Cardiac fibroblast (primary cell): ENCODE measurements at places on chromosomes 7 and 10.

GRCh38 chr10:76883596-76883995 is 754.0 kb downstream of the KCNMA1 start:
- no peak for DNase-seq

DNA sequence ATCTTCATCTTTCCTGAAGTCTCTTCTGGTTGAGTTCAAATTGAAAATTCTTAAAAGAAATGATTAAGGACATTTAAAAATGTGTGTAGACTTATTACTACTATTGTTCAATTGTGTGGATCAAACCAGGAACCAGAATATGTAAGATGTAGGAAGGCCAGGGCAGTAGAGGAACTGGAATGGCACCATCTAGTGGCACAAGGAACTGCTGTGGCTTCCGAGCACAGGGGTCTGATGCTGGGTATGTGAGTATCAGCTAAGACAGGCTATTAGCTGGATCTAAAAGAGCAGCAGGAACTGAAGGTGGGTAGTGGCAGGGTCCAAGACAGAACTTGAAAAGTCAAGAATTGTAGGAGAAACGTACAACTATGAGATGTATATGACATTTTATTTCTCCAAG is 247.3 kb downstream of the SEMA3A start:
- DNase-seq: peak; percentile 7

DNA sequence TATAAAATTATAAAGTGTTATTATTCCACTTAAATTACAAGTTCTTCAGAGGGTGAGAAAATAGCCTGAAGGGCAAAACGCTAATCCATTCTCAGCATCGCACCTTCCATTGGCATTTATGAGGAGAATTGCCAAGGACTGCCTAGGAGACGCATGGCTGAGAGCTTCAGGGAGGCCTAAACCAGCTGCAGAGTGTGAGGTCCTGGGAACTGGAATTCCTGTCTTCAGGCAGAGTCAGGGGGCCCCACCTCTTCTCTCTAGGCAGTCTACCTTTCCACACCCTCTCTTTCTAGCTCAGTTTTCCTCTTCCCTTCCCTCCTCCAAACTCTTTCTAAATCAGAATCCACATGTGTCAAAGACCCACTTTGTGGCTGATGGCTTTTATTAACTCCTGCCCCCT is 35.3 kb downstream of the LRRC72 start:
- no peak for DNase-seq

DNA sequence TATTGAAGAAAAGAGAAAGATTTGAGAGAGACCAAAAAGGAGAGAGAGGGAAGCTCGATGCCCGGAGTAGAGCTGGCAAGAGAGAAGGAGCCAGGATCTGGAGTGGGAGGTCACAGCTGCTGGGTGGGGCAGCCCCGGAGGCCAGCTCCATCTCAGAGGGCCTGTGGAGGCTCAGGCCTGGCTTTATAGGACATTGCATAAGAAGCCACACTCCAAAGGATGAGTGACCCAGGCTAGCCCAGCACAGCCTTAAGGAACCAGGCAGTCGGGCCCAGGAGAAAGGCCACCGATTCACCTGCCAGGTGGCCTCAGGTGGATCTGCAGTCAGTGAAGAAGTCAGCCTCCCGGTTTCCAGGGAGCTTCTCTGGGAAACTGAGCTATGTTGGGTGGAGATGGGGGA is 676 bp downstream of the PLAC9 start:
- DNase-seq: peak; percentile 70

DNA sequence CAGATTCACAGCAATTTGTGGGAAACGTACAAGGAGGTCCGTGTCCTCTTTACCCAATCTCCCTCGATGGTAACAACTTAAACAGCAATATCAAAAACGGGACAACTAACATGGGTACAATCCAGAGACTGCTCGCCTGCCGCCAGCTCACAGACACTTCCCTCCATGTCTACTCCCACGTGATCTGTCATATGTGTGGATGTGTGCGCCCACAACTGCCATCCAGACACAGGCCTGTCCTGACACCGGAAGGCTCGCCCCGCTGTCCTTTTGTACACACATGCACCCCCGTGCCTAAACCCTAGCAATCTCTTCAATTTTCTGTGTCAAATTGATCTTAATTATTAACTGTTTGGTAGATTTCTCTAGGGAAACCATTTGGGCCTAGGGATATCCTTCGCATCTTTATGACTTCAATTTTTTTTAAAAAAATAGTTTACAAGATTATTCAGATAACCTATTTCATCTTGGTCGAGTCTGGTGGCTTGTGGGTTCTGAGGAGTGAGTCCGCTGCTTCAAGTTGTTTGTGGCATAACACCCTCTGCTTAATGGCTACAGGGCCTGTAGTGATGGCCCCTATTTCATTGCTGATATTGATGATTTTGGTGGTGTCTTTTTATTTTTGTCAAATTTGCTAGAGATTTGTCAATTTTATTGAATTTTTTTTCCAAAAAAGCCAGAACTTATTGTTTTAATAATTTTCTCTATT is 260.6 kb downstream of the MAD1L1 start:
- no peak for DNase-seq

GRCh38 chr10:58513188-58514110 is 777 bp downstream of the BICC1 start:
- DNase-seq: peak; percentile 92

DNA sequence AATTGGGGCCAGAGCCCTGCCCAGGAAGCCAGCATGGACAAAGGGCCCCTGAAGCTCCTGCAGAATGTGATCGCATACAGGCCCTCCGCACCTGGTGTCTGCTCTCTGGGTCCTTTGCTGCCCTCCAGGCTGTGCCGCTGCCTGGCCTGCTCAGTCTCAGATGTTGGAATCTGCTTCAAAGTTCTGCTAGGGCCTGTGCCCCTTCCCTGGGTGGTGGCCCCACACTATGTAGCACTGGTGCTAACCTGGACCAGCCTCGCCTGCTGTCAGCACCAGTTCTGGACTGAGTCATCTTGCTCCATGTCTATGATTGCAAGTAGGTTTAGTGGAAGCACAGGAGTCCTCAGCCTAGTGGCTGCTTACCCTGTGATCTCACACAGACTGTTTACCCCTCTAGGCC is 6.3 kb downstream of the MAT1A start:
- no peak for DNase-seq

DNA sequence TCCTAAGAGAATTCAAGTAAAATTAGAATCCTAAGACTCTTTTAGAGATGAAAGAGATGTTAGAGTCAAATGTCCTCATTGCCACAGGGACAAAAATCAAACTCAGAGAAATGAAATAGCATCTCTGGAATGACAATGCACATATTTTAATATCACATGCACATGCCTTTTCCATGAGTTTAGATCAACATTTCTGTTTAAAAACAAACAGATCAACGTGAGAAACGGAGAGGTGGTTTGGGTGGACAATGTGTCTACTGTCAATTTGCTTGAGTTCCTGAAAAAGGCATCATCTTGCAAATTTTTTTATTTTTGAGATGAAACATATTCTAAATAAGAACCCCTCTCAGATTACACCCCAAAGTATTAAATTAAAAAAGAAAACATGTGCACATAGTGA is 130.0 kb downstream of the CHRM2 start:
- DNase-seq: no peak

GRCh38 chr10:120738658-120739057 is 112.5 kb upstream of the WDR11 start:
- no peak for DNase-seq

- DNase-seq: peak; percentile 13
Measured at GRCh38 chr10:3928078-3928477, 143.1 kb upstream of the KLF6 start.

- no peak for DNase-seq
Measured at GRCh38 chr10:26739071-26739631, 41.6 kb downstream of the PDSS1 start.

GRCh38 chr10:124077208-124077993 is 16.0 kb downstream of the CHST15 start:
- DNase-seq: no peak

GRCh38 chr7:101236292-101236835 is 1.2 kb downstream of the CLDN15 start:
- no peak for DNase-seq

GRCh38 chr10:71241114-71241829 is 28.9 kb downstream of the UNC5B start:
- DNase-seq: peak; percentile 91

- DNase-seq: no peak
Measured at GRCh38 chr10:119368581-119368980, 161.2 kb downstream of the GRK5 start.

DNA sequence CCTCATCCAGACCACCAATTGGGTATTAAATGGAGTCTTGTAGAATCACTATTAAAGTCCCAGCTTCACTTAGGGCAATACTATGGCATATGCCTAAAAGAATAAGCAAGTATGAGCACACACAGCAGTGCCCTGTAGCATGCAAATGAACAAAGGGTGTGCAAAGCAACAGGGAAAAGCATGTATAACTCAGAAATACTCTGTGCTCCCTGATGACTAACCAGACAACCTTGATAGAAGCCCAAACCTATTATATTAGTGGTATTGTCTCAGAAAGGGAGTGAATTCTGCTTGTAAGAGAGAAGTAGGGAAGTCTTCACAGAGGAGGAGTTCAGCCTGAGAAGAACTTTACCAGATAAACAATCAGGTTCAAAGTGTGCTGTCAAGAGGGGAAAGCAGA is 131.2 kb downstream of the DGKI start:
- DNase-seq: peak; percentile 81

GRCh38 chr10:31253237-31253636 is 65.8 kb upstream of the ZEB1 start:
- no peak for DNase-seq

GRCh38 chr10:4943821-4944220 is 19.4 kb upstream of the AKR1C1 start:
- DNase-seq: no peak

DNA sequence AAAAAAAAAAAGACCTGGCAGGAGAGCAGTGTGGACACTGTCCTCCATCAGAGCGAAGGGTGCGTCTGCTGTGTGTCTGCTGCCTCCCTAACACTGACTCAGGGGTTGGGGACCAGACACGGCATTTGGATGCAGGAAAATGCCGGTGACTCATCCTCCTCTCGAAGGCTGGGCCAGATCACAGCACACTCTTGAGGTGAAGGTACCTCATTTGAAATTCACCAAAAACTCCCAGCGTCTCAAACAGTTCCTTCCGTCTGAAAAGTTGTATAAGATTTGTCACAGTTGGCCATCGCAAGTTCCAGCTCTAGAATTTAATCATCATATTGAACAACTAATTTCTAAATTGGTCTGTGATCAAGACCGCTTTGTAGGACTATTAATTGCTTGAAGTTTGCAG is 118.1 kb upstream of the LYZL2 start:
- DNase-seq: no peak

DNA sequence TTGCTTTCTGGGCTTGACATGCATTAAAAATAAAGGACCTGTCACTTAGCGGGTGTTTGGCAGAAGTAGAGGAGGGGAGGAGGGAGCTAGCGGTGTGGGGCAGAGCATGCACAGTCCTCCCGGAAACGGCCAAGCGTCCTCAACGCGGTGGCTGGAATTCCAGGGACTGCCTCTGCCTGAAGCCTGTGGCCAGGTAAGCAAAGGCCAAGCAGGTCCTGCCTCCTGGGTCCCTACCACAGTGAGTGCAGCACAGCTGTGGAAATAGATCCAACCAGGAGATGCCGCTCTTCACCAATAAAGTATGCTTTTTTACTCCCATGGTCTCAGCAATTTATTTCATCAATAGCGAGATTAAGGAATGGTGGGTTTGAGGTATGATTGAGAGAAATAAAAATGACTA is 323.4 kb downstream of the WDR37 start:
- DNase-seq: no peak

- peak; percentile 37 for DNase-seq
Measured at GRCh38 chr7:90222811-90223725, 11.5 kb downstream of the STEAP2 start.

GRCh38 chr7:98848918-98849317 is 20.9 kb downstream of the TMEM130 start:
- no peak for DNase-seq

DNA sequence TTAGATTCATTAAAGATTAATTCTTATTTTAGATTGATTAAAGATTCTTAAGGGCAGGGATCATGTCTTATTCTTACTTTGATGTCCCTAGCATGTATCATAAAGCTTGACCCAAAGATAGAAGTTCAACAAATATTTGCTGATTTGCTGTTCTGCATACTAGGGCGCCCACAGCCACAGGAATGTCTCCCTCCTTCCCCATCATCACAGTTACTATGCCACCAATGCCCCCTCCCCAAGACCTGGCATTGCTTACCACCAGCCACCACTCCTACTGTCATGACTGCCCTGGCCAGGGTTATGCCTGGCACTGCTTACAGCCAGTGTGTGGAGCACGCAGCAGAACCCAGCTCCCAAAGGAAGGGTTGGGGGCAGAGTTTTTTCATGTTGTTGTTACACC is 86.7 kb upstream of the AGK start:
- DNase-seq: no peak

DNA sequence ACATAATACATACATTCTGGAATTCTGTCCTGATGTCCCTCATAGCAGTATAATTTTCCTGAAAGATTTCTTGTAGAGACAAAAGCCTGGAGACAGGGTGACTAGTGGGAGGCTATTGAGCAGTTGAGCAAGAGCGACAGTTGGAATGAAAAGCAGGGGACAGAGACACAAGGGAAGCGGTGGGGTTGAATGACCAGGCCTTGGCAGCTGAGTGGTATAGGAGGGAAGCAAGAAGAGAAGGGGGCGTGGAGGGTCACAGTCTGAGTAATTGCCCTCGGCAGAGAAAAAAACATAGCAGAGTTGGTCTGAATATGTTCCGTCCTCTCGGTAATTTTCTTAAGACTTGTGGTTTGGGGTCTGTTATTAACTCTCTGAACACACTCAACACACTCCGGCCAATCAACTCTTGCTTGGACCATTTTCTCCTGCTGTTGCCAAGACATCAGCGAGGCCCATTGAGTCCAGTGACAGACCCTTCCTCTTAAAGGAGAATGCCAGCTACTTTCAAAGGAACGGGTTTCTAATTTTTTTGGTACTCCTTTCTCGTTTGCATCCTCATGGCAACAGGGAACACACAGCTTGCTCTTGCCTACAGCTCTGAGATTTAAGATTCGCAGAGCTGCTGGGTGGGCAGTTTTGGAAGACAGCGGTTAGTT is 5.3 kb upstream of the ACTR3B start:
- DNase-seq: no peak

GRCh38 chr7:129670656-129671055 is 59.1 kb downstream of the NRF1 start:
- peak; percentile 25 for DNase-seq
